Stomach (tissue), 19 donors: ENCODE measurements at places on chromosomes 1 and 21.

GRCh38 chr1:33849211-33849610 lies 14.7 kb upstream of the HMGB4 start:
- DNase-seq: no peak

GRCh38 chr21:16193496-16194094 lies 463.8 kb downstream of the USP25 start:
- no peak for DNase-seq

- no peak for DNase-seq
These were observed 36.9 kb upstream of the EDEM3 start for GRCh38 chr1:184791550-184791900.

DNA sequence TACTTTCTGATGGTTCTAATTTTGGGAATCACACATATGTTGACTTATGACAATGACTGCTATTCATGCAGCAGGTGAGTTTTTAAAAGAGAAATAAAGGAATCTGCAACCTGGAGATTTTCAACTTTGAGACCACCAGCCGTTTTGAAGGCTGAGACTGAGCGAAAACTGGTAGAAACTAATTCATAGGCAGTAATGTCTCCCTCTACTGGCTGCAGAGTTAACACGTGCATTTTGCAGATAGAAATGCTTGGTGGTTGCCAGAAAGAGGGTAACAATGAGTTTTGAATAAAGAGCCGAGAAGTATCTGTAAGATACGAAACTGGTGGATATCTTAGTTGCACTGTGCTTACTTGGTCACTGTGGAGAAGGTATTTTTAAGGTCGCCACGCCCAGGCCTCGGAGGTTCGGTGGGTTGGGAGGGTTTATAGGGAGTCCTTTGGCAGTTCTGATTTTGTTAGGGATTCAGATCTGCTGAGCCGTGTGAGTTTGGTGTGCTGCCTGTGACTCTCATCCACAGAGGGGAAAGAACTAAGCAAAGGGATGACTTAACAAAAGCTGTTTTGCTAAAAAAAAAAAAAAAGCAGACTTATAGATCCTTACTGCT lies 83.0 kb downstream of the RYR2 start:
- DNase-seq: no peak

DNA sequence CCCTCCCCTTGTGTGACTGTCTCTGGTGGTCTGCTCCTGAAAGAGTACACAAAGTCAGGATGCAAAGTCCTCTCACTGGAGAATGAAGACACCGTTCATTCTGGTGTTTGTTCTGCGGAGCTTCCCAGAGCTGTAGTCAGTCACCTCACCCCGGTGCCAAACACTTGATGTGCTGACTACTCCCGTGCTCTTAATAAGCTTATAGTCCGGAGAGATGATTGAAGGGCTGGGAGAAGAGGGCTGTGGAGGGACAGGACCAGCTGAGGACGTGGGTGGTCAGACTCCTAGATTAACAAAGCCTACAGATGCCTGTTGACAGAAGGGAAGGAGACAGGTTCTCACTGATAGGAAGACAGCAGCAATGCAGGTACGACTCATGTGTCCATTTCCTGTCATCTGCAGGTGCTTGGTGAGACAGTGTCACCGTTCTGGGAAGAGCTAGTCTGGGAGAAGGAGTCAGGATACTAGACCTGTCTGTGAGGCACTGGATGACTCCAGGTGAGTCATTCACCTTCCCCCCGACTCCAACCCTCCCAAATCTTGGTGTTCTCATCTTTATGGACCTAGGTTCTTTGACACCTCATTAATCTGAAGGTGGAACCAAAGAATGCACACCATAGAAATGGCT lies 40.4 kb upstream of the LRRN2 start:
- DNase-seq: no peak

- DNase-seq: no peak
These were observed 179.2 kb downstream of the BACH1 start for GRCh38 chr21:29477941-29478340.

DNA sequence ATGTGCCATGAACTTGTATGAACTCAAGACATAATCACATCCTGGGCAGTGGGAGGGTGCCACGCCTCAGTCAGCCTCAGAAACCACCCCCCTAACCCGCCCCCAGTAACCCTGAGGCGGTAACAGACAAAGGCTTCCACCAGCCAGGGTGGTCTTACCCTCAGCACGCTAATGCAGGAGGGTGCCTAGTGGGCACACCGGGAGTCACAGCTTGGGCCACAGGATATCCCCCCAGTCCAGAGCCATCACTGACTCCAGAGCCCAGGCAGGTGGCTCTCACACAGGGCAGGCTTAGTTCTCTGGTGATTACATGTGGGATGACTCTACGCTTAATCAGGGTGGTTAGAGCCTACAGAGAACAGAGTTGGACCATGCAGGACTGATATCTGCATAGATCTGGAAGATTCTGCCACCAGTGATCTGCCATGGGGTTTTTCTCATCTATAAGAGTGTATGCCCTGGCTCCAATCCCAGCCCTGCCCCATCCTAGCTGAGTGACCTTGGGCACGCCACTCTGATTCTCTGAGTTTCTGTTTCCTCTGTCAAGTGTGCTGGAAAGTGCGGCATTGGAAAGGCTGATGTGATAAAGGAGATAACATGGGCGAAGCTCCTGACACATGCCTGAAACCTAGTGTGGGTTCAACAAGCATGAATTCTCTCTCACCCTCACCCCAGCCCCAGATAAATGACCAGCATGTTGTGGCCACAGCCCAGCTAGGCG lies 27.3 kb downstream of the OPTC start:
- peak; percentile 56 for DNase-seq

DNA sequence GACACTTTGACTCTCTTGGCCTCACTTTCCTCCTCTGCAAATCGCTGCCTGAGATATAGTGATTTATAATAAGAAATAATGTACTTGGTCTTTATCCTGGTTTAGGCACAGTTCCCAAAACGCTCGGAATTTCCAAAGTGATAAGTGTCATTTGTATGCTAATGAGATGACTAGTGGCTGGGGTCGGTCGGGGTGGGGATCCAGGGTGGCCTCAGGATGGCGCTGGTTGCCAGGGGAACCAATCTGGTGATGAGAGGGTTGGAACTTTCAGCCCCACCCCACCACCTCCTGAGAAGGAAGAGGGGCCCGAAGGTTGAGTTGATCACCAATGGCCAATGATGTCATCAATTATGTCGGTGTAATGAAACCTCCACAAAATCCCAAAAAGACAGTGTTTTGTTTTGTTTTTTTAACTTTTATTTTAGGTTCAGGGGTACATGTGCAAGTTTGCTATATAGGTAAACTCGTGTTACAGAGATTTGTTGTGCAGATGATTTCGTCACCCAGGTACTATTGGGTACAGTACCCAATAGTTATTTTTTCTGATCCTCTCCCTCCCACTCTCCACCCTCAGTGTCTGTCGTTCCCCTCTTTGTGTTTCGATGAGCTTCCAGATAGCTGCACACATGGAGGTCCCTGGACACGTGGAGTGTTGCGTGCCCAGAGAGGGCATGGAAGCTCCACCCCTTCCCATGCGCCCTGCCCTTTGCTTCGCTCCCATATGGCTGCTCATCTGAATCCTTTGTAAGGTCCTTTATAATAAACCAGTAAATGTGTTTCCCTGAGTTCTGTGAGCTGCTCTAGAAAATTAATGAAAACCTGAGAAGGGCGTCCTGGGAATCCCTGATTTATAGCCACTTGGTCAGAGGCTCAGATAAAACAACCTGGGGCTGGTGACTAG lies 97.2 kb downstream of the KCNN3 start:
- DNase-seq: no peak

DNA sequence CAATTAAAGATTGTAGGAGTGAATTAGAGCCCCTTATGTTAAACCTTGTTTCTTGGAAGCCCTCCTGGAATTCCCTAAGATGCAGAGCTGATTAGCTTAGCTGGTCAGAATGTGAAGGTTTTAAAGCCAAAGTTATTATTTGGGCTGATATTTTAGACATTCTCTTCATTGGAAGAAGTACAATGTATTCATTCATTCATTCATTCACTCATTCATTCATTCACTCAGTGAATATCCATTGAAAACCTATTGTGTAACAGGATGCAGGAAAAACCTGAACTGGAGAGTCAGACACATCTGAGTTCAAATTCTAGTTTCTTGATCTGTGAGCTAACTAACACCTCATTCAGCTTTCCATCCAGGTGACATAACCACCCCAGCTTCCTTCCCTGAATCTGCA lies 29.7 kb downstream of the DDR2 start:
- DNase-seq: no peak

DNA sequence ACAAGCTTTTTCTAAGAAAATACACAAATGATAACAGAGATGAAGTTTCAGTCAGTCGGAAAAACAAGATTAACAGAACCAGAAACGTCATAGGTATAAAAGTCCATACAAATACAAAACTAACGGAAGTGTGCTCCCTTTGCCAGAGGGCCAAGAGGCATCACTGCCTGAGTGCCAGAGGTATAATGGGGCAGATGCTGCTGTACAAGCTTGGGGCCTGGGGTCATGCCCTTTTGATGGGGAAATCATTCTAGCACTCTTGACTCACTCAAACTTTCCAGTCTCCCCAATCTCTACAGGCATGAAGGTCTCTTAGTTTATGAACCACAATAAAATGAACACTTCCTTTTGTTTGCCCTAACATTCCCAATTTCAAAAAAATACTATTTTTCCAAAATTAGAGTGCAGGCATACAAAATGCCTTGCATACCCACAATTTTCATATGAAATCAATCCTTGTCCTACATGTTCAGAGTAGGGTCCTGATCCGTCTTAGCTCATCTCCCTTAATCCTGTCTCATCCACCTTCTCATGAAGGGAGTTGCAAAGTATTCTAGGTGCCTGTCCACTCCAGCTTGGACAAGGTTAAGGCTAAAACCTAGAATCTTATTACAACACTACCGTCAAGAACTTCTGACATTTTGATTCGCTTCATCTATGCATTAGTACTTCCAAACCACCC lies 1.5 kb downstream of the RPL22 start:
- no peak for DNase-seq

DNA sequence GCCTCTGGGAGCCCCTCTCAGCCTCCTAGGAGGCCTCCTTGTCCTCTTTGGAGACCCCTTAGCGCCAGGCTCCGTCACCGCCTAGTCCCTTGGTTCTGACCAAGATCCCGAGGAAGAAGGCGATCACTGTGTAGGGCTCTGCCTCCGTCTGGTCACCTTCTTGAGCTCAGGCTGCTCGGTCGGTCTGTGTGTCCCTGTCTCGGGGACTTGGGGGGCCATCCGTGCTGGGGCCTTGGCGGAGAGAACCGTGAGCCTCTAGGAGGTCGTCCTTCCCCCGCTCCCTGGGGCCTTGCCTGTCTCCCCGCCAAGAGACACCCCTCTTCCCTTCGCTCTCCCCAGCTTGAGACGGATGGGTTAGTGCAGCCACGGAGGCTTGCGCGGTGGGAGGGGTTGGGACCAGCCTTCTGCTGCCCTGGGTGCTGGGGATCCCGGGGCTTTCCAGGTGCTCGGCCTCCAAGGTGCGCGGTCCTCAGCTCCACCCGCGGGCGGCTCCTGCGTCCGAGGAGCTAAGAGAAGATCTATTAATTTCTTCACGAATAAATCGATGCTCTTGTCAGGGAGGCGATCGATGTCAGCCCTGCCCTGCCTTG lies 701 bp upstream of the INSRR start:
- peak; percentile 25 for DNase-seq

DNA sequence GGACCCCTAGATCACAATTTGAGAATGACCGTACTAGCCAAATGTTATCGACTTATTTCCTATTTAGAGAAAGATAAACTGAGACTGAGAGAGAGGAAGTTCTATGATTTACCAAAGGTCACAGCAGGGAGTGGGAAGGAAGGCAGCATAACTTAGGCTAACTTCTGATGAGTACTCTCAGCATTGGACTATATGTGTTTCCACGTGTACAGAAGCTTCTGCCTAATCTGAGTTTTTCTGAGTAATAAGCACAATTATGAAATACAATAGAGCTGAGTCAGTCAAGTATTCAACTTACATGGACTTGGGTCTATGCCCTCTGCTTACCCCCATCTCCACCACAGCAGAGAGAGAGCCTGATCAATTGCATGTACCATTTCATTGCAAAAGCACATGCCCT lies 88.1 kb upstream of the HIVEP3 start:
- DNase-seq: no peak

- peak; percentile 88 for DNase-seq
These were observed 15.5 kb upstream of the GSTM4 start for GRCh38 chr1:109640285-109640865.

DNA sequence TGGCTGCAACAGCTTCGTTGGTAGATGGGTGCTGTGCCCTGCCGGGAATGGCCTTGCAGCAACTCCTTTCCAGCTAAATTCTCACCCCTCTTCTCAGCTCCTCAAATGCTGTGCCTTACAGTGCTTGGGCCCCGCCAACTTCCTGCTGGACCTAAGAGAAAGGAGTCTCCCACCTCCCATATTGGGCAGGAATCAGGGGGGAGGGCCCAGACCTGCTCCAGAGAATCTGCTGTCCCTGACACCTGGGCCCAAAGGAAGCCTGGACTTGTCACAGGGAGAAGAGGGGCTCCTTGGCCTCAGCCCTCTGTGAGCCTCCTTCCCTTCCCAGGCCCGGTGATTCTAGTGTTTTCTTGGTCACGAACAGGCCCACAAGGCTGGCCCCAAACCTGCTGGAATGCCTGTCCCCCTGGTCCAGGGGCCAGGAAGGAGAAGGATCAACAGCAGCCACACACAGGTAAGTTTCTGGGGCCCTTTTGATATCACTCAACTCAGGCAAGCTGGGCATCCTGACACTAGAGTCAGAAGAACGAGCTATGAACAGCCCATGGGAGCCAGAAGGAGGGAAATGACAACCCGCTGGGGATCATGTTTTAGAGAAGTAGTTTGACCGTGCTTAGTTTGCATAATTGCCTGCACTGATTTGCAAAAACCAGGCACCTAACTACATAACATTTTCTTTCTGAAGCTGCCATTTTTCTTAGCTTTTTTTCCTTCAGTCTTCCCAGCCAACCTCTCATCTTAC lies 86.2 kb downstream of the CD247 start:
- DNase-seq: no peak

DNA sequence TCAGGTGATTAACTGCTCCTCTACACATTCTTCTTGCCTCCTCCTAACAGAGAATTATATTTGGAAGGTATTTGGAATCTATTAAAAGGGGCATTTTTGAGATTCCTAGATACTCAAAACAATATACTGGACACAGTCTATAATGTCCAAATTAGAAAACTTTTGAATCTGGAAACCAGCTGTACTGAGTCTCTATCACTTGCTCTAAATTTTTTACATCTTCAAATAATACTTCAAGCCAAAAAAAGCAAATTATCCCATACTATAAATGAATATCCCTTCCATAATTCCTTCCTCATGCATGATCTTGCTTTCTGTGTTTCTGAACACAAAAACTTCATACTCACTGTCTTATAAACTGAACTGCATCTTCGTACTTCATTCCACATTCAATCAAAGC lies 28.5 kb downstream of the PTP4A2 start:
- no peak for DNase-seq

GRCh38 chr21:38839328-38840286 lies 33.9 kb downstream of the ETS2 start:
- DNase-seq: no peak

GRCh38 chr21:34260277-34261008 lies 103.4 kb upstream of the KCNE2 start:
- DNase-seq: peak; percentile 72

GRCh38 chr1:51686450-51686849 lies 69.6 kb downstream of the OSBPL9 start:
- DNase-seq: no peak

- DNase-seq: no peak
These were observed 12.0 kb downstream of the XCL2 start for GRCh38 chr1:168531615-168532345.

- DNase-seq: peak; percentile 83
These were observed 725 bp downstream of the MTFR1L start for GRCh38 chr1:25820247-25821111.
